Trophoblast cell (in vitro differentiated cells and primary cell): ENCODE measurements at places on chromosomes 3 and 15.

- no peak for DNase-seq
Measured at GRCh38 chr3:138384976-138385375, 36.6 kb downstream of the MRAS start.

GRCh38 chr3:16653712-16654111 lies 48.5 kb upstream of the DAZL start:
- no peak for DNase-seq

DNA sequence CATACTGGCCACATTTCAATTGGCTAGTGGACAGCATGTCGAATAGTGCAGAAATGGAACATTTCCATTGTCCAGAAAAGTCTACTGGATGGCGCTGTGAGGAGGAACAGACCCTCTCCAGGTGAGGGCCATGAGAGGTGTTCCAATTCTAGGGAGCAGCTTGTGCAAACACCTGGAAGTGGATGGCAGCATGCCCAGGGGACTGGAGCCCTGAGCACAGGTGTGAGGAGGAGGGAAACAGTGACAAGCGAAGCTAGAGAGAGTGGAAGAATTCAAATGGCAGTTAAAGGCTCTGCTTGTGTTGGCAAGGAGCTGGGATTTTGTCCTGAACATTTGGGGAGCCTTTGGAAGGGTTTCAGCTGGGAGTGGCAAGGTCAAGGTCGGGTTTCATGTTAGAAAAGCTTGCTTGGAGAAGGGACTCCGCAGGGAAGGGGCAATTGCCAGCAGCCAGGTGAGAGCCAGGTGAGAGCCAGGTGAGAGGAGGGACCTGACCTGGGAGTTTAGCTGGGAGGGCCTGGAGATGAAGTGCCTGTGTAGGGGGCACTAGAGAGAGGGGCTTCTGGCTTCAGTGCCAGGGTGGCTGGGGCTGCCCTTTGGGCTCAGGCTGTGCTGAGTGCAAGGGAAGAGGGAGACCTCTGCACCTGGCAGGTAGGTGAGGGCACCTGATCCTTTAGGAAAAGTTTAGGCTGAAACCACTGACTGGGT lies 93.8 kb downstream of the LINGO1 start:
- no peak for DNase-seq

DNA sequence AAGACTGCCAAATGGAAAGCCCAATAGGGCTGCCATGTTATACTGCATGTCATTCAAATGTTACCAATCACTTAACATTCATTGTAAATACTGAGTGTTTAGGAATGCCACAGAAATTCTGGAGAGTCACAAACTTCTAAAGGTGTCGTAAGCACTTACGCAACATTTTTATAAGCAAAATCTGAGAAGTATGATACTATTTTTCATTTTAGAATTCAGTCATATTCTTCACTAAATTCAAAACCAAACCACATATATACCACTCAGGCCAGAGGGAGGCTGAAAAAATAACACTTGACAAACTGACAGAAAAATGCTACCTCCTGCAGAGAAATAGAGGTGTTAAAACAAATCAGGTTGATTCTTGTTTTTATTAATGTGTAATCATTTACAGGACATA lies 89.8 kb downstream of the THBS1 start:
- no peak for DNase-seq

DNA sequence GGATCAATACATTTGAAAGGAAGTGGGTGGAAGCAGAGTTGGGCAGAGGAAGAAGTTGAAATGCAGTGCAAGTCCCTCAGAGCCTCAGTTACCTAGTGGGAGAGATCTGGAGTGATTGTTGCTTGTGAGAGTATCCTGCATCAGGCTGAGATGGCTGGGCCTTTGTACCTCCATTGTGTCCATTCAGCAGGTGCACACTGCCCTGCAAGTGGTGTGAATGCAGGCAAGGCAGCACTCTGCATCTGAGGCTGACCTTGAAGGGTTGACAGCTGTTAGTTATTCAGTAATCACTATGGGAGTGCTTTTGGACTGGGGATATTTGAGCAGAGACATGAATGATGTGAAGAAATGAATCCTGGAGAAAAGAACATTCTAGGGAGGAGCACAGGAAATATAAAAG lies 25.2 kb downstream of the ATP6V1A start:
- DNase-seq: no peak
